ENCODE measurements at places on chromosomes 6 and 20.

DNA sequence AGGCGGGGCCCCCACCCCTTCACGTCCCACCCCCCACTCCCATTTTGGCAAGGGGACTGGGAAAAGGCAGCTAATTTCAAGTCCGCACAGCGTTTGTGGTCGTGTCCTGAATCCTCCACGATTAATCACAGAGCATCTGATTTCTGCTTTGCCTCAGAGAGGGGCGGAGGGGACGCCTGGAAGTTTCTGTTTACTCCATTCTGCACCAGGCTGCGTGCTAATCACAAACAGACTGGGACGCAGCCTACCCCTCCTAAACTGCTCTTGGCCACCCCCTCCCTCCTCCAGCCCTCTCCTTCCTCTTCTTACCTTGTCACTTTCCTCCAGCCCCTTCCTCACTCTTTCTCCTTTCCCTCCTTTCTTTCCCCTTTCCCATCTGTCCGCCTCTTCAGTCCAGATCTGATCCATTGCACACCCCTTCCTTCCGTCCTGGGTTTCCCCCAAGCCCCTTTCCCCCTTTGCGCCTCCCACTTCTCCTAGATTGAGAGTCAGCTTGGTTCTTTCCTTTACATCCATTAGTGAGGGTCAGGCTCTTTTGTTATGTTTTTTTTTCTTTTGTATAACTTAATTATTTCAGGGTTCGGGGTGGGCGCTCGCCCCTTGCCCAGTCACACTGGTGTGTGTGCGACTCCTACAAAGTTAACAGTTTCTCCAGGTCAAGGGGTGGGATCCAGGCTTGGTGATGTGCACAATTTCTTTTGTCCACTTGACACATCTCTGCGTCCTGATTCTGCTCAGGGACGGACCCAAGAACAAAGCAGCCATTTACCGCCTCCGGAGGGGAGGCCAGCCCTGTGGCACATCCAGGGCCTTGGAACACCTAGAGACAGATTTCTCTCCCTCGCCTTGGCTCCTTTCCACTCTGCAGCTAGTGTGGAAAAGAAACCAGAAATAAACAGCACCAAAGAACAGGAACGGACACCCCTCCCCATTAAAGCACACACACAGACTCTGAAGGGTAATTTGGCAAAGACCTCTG is 520 bp upstream of the RIPOR3 start:
- DNase-seq: no peak

DNA sequence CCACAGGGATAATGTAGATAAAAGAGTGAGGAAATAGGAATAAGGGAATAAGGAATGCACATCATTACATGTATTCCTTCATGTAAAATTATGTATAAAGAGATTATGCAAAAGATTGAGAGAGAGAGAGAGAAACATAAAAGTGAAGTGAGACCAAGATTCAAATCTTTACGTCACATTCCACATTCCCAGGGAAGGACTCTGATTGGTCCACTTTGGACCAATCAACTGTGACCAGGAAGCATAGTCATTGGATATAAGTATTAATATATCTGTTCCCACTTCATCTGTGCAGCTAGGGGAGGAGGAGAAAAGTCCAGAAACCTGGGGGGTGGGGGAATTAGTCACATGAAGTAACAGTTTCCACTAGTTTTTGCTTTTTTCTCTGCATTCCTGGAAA is 66.4 kb downstream of the SLC2A10 start:
- no peak for DNase-seq

DNA sequence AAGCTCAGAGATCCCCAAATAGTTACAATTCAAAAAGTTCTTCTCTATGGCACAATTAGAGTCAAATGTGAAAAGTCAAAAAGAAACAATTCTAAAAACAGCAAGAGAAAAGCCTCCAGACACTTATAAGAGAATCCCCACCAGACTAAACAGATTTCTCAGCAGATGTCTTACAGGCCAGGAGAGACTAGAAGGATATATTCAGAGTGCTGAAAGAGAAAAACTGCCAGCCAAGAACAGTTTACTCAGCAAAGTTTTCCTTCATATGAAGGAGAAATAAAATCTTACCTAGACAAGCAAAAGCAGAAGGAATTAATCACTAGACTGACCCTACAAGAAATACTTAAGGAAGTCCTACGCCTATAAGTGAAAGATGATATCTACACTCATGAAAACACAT is 176.1 kb upstream of the OPRM1 start:
- no peak for DNase-seq

DNA sequence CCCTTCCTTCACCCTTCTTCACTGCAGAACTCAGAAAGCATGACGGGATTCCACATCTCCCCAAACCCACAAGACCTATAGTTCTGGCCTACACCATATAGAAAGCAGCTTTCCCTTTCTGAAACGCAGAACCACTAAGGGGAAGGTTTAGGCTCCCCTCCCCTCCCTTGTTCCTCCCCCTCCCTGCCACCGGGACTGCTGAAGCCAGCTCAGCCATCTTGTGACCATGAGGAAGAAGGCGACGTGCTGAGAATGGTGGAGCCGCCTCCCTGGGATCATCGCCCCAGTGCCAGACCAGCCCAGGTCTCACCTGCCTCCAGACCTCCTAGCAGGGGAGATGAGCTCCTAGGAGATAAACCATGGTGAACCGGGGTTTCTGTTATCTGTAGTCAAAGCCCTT is 19.6 kb downstream of the SERPINB6 start:
- no peak for DNase-seq

DNA sequence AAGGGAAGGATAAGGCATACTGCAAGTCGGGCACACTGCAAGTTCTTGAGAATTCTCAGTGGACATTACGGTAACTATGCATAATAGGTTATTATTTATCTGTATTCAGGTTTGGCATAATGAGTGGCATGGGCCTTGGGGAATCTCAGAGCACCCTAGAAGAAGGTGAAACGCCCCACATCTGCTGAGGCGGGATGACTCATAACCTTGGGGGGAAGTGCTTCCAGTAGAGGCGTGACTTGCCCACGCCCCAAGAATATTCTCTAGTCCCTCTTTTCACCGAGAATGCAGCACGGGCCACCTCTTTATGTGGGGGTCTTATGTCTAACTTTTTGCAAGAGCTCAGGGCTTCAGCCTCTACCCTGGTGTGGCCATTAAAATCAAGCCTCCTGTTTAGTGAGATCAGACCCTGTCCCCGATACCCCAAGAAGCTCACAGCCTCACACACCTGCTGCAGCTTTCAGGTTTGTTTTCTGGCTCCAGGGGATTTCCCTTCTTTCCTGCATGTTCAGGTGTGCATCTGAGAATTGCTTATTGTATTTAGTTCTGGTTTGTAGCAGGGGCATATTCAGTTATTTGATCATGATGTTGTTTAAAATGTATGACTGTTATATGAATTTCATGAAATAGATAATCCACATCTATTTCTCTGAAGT is 19.1 kb downstream of the ZFP64 start:
- no peak for DNase-seq

- DNase-seq: peak; percentile 75
These were observed 170.2 kb downstream of the PREX1 start for GRCh38 chr20:48657426-48658197.

GRCh38 chr20:36582322-36582721 is 8.9 kb downstream of the TGIF2 start:
- peak; percentile 14 for DNase-seq

- no peak for DNase-seq
These were observed 1.6 kb downstream of the TPBG start for GRCh38 chr6:82365016-82365795.

- peak; percentile 51 for DNase-seq
These were observed 54.4 kb downstream of the GOPC start for GRCh38 chr6:117547688-117548621.

DNA sequence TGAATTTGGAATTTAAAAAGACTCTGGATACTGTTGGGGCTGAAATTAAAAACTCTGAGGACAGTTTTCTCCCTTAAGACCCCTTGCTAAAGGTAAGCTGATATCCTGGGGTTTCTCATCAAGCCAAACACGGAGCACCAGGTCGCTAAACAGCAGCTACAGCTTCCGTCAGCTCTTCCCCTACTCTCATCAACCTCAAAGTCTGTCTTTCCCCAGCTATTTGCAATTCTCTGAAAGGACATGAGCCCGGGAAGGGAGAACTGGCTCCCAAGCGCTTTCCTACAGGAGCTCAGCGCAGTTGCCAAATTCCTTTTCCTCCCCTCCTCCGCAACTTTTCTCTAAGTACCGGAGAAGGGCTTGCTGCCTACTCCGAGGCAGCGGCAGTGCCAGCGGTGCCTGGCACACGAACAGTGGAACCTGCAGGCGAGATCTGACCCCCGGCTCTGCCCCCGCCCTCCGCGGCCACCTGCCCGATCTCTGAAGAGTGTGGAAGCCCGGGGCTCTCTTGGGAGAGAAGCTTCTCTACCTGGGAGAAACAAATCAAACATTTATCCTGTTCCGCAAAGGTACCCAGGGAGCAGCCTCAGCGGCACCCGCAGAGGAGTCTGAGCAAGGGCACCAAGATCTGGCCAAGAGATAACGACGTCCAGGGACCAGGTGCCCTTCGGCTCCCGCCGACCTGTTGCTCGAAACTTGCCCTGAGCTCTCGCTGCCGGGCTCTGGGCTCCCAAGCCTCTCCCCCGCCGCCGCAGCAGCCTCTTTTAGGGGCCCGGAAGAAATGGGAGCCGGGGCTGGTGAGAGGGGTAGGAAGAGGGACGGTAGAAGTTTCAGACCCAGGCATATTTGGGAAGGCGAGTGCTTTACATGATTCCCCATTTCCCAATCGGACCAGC is 2.2 kb downstream of the CBLN4 start:
- no peak for DNase-seq

GRCh38 chr6:33427585-33428223 is 7.8 kb downstream of the SYNGAP1 start:
- peak; percentile 66 for DNase-seq

DNA sequence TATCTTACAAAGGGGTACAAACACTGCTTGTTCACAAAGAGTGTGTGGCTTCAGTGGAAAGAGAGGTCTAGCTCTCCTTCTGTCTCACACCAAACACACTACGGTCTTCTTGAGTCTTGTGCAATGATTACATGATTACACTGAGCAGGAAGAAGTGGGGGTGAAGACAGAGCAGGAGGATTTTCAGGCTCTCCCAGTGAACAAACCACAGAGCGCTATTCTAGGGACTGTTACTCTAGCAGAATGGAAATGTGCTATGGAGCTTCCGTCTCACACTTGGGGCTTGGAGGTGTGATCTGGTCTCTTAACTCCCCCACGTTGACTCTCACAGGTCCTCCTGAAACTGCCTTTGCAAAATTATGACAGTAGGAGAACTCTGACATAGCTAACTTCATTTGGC is 203.4 kb downstream of the MYLK4 start:
- DNase-seq: no peak

- DNase-seq: no peak
These were observed 22.8 kb downstream of the SRSF3 start for GRCh38 chr6:36616893-36617521.

- no peak for DNase-seq
These were observed 28.3 kb downstream of the PXDC1 start for GRCh38 chr6:3723251-3723650.

DNA sequence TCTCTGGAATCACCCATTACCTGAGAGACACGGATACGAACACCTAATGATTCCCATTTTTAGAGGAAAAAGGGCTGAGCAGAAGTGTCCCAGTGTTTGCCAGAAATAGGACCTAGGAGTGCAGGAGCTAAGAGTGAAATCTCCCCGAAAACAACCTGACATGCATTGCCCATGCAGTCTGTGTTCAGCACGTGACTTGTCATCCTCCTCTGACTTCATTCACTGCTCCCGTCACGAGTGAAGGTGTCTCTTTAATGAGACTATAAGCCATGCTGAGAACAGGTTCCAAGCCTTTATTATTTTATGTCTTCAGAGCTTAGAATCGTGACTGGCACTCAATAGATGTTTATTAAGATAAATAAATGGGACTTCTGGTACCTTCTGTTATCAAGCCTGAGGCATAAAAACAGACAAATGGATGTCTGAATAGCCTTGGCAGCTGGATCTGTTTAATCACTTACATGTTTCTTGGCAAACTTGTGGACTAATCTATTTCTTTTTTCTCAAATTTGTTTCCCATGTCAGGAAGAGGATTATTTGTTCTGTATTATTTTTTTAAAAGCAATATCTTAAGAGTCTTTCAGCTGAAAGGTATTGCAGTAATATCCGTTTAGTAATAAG is 3.7 kb upstream of the MLIP start:
- no peak for DNase-seq

GRCh38 chr6:157552820-157553485 is 172.0 kb downstream of the ZDHHC14 start:
- no peak for DNase-seq

DNA sequence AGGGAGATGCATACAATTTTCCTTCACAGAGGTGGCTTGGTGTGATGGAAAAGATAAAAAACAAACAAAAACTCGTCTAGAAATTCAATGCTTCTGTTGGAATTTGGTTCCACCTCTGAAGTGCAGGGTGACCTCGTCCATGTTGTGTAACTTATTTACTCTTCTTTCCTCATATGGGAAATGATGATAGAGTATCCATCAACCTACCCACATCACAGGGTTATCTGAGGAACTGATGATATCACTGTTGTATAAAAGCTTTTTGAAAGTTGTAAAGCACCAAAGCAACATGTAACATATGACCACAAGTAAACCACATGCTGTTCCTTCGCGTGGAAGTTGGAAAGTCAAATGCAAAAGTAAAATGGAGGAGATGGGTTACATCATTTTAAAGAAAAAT is 212.0 kb upstream of the SGK1 start:
- DNase-seq: peak; percentile 8

DNA sequence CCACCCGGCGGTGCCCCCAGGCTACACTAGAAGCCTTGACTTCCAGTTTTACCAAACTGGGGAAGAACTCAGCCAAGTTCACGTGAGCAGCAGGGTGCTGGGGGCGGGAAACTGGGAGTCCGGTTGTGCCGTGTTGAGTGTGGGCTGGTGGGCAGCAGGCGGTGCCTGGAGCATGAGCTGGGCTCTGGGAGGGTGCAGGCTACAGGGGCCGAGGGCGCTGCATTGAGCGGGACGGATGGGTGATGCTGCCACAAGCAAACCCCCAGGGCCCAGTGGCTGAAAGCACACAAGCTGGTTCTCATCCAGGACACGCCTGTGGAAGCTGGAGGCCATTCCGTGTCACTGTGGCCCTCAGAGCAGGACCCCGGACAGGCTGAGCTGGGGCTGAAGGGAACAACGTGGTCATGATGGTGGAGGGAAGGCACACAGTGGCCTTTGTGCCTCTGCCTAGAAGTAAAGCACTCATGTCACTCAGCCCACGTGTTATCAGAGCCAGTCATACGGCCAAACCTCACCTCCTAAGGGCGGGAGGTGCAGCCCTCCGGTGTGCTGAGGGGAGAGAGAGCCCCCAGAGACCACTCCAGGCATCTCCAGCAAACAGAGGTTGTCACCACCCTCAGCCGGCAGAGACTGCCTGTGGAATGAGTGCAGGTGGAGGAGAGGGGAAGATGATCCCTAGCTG is 29.5 kb downstream of the RBM38 start:
- DNase-seq: no peak

- DNase-seq: no peak
These were observed 59.0 kb downstream of the QRSL1 start for GRCh38 chr6:106688177-106688951.

GRCh38 chr6:103750603-103751002 is 1109.1 kb downstream of the HACE1 start:
- no peak for DNase-seq

DNA sequence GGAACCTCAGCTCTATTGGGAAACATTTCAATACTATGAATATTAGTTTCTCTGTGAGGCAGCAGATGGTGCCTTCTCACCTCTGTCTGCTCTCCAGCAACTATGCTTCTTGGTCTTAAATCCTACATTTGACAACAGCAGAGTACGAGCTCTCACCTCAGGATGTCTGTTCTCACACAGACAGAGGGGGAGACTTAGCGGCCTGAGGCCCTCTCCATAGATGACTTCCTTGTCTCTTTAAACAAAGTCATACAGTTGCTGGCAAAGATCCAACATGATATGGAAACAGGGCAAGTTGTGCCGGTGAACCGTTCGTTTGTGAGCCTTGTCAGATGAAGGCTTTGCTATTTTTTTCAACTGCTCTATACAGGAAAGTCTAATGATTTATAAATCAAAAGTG is 43.7 kb upstream of the GABRR1 start:
- DNase-seq: no peak

Data from CD4-positive, alpha-beta T cell treated with Interleukin-2 at 100 ng/mL for 4 hours (primary cell).